Stimulated activated CD4-positive, alpha-beta T cell treated with anti-CD3 and anti-CD28 coated beads, Interleukin-4, amount 100 ng/mL, for 48 hours (primary cell): ENCODE measurements at places on chromosomes 6 and 20.

DNA sequence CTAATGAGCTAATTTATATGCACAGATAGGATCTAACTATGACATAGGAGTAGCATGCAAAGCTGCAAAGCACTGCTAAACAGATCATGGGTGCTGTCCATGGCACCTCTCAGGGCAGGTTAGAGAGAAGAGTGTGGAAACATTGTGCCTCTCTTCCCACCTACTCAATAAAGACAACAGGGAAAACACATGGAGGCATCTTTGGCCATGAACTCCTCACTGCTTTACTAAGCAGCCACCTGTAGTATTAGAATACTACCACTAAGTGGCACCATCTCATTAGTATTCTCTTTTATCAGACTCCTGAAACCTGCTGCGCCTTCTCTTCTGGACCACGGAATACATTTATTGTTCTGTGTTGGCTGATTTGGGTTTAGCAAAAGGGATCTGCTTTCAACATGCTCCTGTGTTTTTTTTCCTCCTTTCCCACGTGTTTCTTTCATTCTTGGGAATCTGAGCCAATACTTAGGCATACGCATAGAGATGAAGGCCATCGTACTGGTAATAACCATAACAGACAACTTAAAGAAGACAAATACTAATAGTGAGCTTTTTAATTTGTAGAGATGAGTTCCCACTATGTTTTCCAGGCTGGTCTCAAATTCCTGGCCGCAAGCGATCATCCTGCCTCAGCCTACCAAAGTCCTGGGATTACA is 9.4 kb upstream of the HDDC2 start:
- no peak for DNase-seq

GRCh38 chr6:28001751-28002150 is 44.7 kb downstream of the OR2B6 start:
- no peak for DNase-seq

DNA sequence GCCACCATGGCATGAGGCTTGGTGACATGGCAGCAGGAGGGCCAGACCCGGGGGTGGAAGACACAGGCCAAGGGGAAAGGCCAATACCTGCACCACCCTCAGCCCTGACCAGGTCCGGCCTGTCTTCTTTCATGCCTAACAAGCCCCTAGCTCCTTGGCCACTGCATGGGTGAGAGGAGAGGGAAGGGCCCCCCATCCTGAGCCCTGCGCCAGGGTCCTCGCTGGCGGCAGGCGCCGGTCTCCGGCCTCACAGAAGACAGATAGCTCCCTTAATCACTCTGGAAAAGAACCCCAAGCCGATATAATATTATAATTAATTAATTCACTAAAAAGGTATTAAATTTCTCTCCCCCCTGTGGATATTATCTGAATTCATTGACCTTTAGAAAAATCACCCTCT is 41.4 kb downstream of the MDFI start:
- DNase-seq: no peak

DNA sequence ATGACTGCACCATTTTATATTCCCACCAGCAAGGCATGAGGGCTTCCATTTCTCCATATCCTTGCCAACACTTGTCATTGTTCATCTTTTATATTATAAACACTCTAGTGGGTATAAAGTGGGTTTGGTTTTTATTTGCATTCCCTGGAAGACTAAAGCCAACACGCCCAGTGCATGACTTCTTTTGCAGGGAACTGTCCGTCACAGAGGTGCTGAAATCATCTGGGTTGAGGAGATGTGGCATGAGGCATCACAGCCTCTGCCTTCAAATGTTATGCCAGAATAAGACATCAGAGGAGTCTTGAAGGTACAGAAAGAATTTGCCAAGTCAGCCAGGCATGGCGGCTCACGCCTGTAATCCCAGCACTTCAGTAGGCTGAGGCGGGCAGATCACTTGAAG is 29.9 kb upstream of the FAM210B start:
- no peak for DNase-seq

GRCh38 chr6:101876431-101876830 is 482.9 kb downstream of the GRIK2 start:
- no peak for DNase-seq

DNA sequence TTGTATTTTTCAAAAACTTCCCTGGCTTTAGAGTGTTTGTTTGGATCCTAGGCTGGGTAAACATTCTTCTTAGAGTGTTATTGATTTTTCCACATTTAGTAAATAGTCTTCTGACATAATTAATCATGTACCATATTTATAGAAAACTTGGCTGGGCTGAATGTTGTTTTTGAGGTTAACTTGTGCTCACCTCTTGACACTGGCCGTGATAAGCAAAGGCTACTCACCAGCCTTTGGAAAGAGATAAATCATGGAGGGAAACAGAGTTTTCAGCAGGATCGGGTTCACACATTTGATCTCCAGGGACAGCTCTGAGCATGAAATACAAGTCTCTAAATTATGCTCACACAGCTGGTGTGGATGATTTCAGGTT is 6.2 kb upstream of the CD93 start:
- no peak for DNase-seq

DNA sequence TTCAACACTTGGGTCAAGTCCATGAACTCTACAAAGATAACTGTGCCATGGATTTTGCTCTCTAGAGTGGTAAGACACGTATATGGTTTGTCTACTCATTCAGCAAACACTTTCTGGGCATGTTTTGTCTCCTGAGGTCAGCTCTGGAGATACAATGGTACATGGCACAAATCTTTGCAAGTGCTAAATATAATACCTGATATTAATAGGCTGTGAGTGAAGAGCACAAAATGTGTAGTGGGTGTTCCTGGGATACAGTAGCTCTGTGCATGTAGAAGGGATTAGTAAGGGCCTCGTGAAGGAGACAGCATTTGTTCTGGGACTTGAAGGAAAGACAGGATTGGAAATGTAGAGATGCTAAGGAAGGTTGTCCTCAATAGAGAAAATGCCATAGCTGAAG is 360.9 kb downstream of the BCKDHB start:
- DNase-seq: no peak

GRCh38 chr6:51514748-51515402 is 572.5 kb downstream of the PKHD1 start:
- DNase-seq: no peak

GRCh38 chr6:88584581-88585275 is 378.7 kb downstream of the RNGTT start:
- no peak for DNase-seq

DNA sequence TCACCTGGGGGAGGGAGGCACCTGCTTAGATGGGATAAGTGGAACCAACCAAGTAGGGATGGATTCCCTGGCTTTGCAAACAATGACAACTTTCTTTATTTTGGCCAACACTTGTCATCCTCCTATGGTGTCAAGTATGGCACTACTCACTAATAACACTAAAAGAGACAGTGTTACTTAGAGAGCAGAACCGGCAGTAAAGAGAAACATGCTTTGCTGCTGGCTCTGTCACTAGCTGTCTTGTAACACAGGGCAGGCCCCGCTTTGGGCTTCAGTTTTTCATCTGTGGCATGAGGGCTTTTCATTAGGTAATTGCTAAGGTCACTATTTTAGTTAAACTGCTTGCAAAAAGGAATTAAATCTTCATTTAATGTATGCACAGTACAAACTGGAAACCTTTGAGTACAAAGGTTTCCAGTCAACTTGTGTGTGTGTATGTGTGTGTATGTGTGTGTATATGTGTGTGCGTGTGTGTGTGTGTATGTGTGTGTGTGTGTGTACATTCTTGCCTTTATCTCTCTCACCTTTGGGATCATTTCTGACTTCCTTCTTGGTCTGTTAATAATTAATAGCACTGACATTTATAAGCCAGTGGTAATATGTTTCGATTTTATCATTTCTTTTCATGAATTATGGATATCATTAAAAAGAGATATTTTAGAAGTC is 64.7 kb downstream of the BTBD3 start:
- no peak for DNase-seq

DNA sequence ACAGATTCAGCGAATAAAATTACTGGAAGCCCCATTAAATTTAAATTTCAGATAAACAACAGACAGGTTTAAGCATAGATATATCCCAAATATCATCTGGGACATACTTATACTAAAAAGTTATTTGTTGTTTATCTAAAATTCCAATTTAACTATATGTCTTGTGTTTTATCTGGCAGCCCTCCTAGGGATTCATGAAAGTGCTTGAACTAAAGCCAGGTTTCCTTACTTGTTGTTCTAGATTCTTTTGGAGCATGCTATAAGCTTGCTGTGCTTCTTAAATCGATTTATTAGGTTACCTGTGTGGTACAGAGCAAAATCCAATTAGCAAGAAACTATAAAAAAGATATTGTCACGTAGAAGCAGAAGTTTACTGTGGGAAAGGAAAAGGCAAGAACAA is 202.5 kb upstream of the GMDS start:
- no peak for DNase-seq

DNA sequence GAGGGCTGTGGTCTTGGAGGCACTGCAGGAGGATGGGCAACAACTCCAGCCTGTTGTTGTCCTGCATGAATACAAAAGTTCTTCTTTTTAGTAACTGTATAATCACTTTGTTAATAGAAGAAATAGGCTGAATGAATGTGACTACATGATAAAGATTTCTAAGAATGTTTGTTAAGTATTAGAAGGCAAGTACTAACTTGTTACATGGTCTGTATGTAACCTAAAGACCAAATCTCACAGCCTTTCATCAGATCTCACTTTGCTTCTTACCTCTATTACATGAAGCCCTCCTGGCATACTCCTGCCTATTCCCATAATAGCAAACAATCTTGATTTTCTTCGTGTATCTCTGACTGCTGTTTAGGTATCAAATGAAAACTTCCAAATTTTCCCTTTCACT is 73.4 kb downstream of the REPS1 start:
- no peak for DNase-seq

GRCh38 chr6:77038807-77039206 is 424.5 kb downstream of the HTR1B start:
- no peak for DNase-seq

DNA sequence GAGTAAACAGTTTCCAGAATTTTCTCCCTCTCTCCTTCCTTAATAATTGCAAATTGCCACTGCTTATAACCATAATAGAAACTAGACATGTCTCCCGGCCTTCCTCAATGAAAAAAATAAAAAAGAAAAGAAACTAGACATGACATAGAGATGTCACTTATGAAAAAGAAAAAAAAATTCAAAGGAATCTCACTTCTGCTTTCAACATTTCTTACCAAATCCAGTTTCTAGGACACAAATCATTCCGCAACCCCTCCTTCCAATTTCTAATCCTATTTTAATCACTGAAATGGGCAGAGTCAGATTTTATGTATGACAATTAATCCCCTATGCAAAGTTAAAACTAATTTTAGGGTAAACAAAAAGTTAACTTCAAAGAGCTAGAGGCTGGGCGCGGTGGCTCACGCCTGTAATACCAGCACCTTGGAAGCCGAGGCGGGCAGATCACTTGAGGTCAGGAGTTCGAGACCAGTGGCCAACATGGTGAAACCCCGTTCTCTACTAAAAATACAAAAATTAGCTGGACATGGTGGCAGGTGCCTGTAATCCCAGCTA is 40.1 kb upstream of the EEF1A1 start:
- DNase-seq: no peak

- no peak for DNase-seq
Measured at GRCh38 chr6:41025966-41026530, 13.0 kb downstream of the UNC5CL start.

DNA sequence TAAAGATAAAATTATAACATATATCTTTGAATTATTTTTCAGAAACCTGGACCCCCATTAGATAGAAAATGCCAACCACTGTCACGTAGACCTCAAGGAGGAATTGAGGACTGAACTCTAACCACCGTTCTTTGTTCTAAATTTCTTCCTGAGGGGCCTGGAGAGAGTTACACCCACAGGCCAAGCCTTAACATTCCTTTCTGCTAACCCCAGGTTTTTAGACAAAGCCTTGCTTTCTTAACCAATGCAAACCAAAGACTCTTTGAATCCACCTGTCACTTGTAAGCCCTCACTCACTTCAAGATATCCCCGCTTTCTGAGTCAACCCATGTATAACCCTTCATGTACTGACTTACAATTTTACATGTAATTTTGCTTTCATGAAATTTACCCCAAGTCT is 41.0 kb downstream of the SNX14 start:
- DNase-seq: no peak

DNA sequence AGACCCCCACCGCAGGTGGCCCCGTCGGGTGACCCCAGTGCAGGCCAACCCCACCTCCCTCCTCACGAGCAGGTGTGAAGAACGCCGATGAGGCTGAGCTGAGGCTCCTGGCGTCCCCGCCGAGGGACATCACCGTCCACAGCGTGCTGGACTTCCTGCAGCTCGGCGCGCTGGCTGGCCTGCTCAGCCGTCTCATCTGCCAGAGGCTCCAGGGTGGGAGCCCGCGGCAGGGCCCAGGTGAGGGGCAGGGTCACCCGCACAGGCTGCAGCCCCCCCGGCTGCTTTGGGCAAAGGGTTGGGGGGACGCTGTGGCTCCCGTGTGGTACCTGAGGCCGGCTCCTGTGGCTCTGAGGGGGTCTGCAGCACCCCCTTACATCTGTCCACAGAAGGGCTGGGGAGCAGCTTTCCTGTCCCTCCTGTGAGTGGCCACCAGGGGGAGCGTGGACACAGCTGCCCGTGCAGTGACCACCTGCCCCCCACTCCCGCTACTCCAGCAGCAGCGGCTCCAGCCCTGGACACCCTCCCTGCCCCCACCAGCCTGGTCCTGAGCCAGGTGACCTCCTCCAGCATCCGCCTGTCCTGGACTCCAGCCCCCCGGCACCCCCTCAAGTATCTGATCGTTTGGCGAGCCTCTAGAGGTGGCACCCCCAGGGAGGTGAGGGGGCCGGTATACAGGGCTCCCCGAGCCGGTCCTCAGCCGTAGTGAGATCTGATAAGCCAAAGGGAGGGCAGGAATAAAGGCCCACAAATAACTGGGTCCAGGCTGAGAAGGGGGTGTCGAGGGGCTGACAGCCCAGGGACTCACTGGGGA is 16.5 kb downstream of the COL20A1 start:
- DNase-seq: no peak

DNA sequence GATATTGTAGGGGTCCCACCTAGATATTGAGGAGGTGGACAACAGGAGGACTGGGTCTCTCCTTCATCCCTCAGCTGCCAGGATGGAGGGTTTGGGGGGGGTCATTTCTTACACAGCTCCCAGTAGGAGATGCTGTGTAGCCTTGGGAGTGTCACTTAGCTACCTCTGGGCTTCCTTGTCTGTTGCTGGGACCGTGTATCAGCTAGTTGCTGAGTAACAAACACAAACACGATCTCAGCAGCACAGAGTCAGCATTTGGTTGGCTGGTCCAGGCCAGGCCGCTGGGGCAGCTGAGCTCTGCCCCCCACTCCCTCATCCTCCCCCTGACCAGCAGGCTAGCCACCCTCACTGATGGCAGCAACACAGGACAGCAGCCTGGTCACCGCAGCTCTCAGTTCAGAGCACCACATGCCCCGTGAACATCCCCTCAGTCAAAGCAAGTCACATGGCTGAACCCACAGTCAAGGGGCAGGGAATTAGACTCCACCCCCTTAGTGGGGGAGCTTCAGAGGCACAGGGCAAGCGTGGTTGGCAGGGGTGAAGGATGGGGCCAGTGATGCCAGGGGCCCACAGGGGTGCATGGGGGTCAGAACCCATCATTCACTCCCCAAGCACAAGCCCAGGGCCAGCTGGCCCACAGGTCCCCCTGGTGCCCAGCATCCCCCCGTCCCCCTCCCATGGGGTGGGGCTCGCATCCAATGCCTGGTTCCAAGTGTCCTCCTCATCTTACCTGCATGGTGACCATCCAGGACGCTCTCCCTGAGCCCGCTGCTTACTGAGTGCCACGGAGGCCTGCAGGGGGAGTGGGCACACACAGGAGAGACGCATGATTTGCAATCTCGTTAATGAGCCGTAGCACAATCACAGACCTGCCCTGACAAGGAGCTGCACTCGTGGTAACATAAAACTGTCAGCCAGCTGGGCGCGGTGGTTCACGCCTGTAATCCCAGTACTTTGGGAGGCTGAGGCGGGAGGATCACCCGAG is 112.4 kb downstream of the TAF4 start:
- DNase-seq: no peak

- DNase-seq: no peak
Measured at GRCh38 chr6:121205569-121205968, 128.7 kb downstream of the TBC1D32 start.
